HFFc6 (cell line): ENCODE measurements at places on chromosomes 2 and 18. TPM values are rescaled to one million over a fixed set of nuclear protein-coding genes. Genes with fewer than 3 reads are reported as not detected.

Gene SLC5A7
- not detected in 3 replicates for total RNA-seq

Gene G6PC2
- not detected in 2 replicates for total RNA-seq

Gene CXCR1
- total RNA-seq, result not detected in 2 replicates

Gene LRRTM1
- not detected in 3 replicates for total RNA-seq

DNA sequence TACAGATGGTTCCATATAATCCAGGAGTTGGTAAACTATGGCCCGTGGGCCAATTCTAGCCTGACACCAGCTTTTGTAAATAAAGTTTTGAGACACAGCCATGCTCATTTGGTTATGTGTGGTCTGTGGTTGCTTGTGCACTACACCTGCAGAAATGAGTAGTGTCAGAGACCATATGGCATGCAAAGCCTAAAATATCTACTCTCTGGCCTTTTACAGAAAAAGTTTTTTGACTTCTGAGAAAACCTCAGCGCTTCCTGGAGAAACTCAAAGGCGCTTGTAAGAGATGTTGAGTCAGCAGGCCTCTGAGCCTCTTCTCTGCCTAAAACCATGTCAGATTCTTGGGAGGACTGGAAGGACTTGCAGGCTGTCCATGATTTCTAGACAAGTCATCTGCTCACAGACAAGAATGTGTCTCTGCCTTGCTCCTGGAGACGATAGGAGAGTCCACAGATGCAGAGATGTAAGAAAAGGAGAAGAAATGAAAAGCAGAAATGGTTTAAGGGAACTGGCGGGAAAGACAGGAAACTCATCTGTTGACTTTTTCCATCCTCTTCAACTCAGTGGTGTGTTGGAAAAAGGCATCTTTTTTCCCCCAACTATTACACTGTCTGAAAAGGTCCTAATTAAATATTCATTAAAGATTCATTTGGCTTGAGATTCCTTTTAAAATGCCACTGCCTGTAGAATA, 5.2 kb downstream of the TTC39C start:
- H3K4me3 ChIP-seq, result no peak overlapping the region
- DNase-seq, result no peak
- no peaks in the 10 kb centered on the region; the same call in 1 of the 2 replicates for H3K27me3 ChIP-seq
- H3K36me3 ChIP-seq, result peaks cover 10% of the 10 kb centered on the region

- H3K4me3 ChIP-seq, result no peak overlapping the region
- DNase-seq, result no peak
- no peaks in the 10 kb centered on the region for H3K36me3 ChIP-seq
- H3K4me1 ChIP-seq, result no peaks in the 10 kb centered on the region
Measured at GRCh38 chr2:5777131-5777535, 84.9 kb downstream of the SOX11 start.

DNA sequence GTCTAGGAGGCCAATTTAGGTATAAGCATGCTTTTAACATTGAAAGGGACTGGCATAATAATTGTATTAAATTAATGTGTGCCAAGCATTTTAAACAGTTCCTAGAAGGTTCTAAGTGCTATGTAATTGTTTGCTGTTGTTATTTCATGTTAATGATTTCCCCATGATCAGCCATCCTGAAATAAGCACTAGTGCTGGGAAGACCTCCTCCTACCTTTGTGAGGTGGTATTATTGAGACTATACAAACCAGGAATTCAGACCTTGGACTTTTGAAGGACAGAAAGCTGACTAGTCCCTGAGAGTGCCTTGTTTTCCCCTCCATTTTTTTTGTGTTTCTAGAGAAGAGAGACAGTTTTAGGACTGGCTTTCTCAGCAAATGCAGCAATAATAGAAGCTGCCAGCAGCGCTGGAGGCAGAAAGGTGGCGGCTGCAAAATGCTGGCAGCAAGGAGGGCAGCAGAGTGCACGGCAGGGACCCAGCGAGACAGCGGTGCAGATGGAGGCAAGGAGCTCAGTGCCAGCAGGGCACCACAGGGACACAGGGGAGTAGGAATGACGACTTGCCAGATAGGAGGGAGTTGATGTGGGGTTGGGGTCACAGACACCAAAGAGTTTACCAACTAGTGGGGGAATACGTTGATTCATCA, 25.3 kb downstream of the NABP1 start:
- peaks cover 19% of the 10 kb centered on the region for H3K27me3 ChIP-seq
- peaks cover 26% of the 10 kb centered on the region for H3K36me3 ChIP-seq
- H3K4me1 ChIP-seq, result peaks cover 14% of the 10 kb centered on the region
- no peak for DNase-seq
- no peak overlapping the region for H3K27ac ChIP-seq
- no peak overlapping the region for H3K4me3 ChIP-seq

GRCh38 chr2:104262714-104263113, 591.2 kb upstream of the POU3F3 start:
- no peak for DNase-seq
- no peak overlapping the region for H3K4me3 ChIP-seq
- no peaks in the 10 kb centered on the region for H3K4me1 ChIP-seq
- peaks cover 21% of the 10 kb centered on the region for H3K36me3 ChIP-seq

GRCh38 chr2:75456111-75456510, 104.6 kb downstream of the EVA1A start:
- H3K36me3 ChIP-seq, result no peaks in the 10 kb centered on the region
- H3K4me1 ChIP-seq, result peaks cover 8% of the 10 kb centered on the region
- DNase-seq, result no peak
- no peak overlapping the region for H3K27ac ChIP-seq
- peaks cover 13% of the 10 kb centered on the region for H3K27me3 ChIP-seq

DNA sequence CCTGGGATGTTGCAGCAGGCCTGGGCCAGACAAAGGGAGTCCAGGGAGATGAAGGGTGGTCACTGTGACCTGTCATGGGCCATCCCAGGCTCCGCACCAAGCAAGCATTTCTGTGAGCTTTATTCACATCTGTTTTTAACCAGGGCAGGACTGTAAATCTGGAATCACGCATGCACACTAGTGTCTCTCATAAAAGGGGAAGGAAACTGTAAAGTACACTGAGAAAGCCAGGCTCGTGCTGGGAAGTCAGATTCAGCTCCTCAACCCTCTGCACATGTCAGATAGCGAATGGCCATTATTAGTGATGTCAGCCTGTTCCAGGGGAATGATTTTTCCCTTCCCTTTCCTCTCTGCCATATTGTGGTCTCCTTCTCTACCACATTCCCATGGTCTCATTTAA, 818.6 kb upstream of the RAB6C start:
- H3K36me3 ChIP-seq, result peaks cover 5% of the 10 kb centered on the region
- H3K27ac ChIP-seq, result no peak overlapping the region
- DNase-seq, result no peak
- H3K4me3 ChIP-seq, result no peak overlapping the region

DNA sequence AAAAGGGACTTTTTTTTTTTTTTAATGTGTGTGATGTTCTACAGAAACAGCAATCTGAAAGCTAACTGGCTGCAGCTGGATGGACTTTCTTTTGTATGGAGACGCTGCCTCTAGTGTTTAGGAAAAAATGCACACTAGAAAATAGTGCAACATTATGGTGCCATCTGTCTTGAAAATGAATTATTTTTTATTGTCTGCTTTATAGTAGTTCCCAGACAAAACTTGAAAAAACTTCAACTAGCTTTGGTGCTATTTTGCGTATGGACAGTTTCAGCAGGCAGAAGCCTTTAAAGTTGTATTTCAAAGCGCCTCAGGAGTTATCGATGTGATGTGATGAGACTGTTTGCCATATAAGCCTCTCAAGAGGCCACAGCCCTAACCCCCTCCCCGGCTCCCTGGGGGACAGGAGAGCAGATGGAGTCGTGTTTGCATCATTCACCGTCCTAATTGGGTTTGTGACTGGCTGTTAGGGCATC, 86.9 kb downstream of the LTBP1 start:
- peaks cover 37% of the 10 kb centered on the region for H3K4me1 ChIP-seq
- peaks cover 1% of the 10 kb centered on the region; the same call in 1 of the 2 replicates for H3K27me3 ChIP-seq
- H3K36me3 ChIP-seq, result no peaks in the 10 kb centered on the region
- peak overlapping the region; percentile 82 for H3K4me3 ChIP-seq

GRCh38 chr2:8277921-8278571, 403.8 kb upstream of the ID2 start:
- no peak overlapping the region for H3K4me3 ChIP-seq
- no peak for DNase-seq
- H3K36me3 ChIP-seq, result no peaks in the 10 kb centered on the region
- H3K4me1 ChIP-seq, result no peaks in the 10 kb centered on the region

DNA sequence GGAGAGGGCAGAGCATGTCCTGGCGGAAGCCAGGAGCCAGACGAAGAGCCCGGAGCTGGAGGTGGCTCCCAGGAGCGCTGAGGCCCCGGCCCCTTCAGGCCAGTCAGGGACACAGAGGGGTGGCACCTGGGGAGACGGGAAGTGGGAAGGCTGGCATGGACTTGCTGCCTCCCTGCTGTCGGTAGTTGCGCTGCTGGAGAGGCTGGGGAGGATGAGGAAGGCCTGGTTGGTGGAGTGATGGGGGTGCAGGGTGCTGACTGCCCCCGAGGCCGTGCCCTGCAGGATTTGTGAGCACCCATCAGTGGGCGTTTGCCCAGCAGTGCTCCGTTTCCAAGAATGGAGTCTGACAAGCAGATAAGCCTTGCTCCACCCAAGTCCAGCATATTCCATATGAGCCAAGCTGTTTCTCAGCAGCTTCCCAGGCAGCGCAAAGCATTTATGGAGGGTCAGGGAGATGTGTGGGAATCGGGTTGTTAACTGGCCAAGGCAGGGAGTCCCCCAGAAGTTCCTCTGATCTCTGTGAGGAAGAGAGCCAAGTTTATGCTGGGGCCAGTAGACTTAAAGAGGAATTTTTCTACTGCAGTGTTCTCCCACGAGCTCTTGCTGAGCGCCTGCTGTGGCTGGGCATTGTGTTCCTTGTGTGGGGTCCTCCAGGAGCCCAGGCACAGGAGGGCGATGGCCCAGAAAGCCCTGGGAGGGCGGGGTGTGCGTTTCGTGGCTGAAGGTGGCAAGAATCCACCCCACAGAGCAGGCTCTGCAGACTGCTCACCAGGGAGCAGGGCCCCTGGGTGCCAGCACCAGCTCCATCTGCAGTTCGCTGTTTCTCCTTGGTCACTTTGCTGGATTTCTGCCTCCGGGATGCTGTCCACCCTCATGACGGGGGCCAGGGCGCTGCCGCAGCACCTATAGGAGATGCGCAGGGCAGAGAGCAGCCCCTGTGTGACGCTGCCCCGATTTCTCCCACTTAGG, 250.2 kb downstream of the ALPK2 start:
- H3K4me1 ChIP-seq, result peaks cover 18% of the 10 kb centered on the region
- H3K27ac ChIP-seq, result no peak overlapping the region
- H3K27me3 ChIP-seq, result peaks cover 4% of the 10 kb centered on the region

GRCh38 chr2:120587279-120587996, 148.2 kb upstream of the GLI2 start:
- peaks cover 13% of the 10 kb centered on the region for H3K27me3 ChIP-seq
- no peak overlapping the region for H3K27ac ChIP-seq
- peaks cover 42% of the 10 kb centered on the region for H3K4me1 ChIP-seq
- peaks cover 36% of the 10 kb centered on the region for H3K36me3 ChIP-seq

GRCh38 chr18:6885006-6885481, 155.5 kb downstream of the ARHGAP28 start:
- H3K4me1 ChIP-seq, result peaks cover 5% of the 10 kb centered on the region; the same call in 1 of the 2 replicates
- peak overlapping the region; percentile 45; the same call in 1 of the 2 replicates for H3K4me3 ChIP-seq
- H3K36me3 ChIP-seq, result no peaks in the 10 kb centered on the region
- H3K27ac ChIP-seq, result no peak overlapping the region

GRCh38 chr2:120430501-120430830, 84.5 kb downstream of the INHBB start:
- no peaks in the 10 kb centered on the region for H3K4me1 ChIP-seq
- H3K27ac ChIP-seq, result no peak overlapping the region
- peaks cover 38% of the 10 kb centered on the region for H3K27me3 ChIP-seq
- no peaks in the 10 kb centered on the region for H3K36me3 ChIP-seq
- no peak overlapping the region for H3K4me3 ChIP-seq

GRCh38 chr2:221541131-221541735, 30.9 kb downstream of the EPHA4 start:
- H3K27me3 ChIP-seq, result peaks cover 3% of the 10 kb centered on the region; the same call in 1 of the 2 replicates
- no peak for DNase-seq
- no peak overlapping the region for H3K27ac ChIP-seq
- H3K4me3 ChIP-seq, result no peak overlapping the region
- peaks cover 11% of the 10 kb centered on the region for H3K36me3 ChIP-seq
- peaks cover 20% of the 10 kb centered on the region for H3K4me1 ChIP-seq

- no peaks in the 10 kb centered on the region for H3K4me1 ChIP-seq
- H3K27ac ChIP-seq, result no peak overlapping the region
- H3K27me3 ChIP-seq, result no peaks in the 10 kb centered on the region; the same call in 1 of the 2 replicates
- DNase-seq, result no peak
Measured at GRCh38 chr18:6118080-6118479, 222.8 kb upstream of the TMEM200C start.

- H3K4me3 ChIP-seq, result no peak overlapping the region
- H3K27ac ChIP-seq, result no peak overlapping the region
- H3K36me3 ChIP-seq, result no peaks in the 10 kb centered on the region
- peaks cover 23% of the 10 kb centered on the region; the same call in 1 of the 2 replicates for H3K4me1 ChIP-seq
- no peak for DNase-seq
Measured at GRCh38 chr2:137968477-137969417, 4.5 kb downstream of the HNMT start.

DNA sequence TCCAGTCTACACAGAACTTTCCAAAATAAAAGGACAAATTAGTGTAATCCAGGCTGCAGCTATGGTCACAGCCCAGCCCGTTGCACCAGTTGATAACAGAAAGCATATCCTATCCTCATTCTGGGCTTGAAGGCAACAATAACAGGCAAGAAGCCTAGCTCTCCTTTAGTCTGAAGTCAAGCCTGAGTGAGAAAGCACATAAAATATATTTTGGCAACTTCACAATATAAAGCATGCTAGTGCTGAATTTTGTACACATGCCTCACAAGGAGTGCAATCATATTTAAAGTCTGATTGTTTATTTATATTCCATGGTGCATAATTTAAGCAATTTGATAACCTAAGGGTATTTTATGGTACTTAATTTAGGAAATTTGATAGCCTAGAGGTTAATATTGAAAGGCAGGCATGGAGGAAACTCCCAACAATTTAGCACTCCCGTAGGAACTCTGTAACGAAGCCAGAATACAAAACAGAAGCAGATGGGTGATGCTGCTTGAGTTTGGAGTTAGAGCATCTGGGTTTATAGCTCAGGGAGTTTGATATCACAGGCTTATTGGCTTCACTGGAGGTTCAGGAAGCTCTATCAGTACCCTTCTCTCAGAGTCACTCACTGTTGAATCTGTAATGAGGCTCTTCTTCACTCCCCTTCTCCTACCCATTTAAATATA, 1199.1 kb upstream of the GYPC start:
- H3K27me3 ChIP-seq, result no peaks in the 10 kb centered on the region
- no peaks in the 10 kb centered on the region for H3K4me1 ChIP-seq
- H3K4me3 ChIP-seq, result no peak overlapping the region
- no peak overlapping the region for H3K27ac ChIP-seq
- no peak for DNase-seq
- H3K36me3 ChIP-seq, result no peaks in the 10 kb centered on the region

- H3K4me1 ChIP-seq, result peaks cover 79% of the 10 kb centered on the region
- no peaks in the 10 kb centered on the region for H3K36me3 ChIP-seq
- peak overlapping the region; percentile 99 for H3K27ac ChIP-seq
- H3K4me3 ChIP-seq, result peak overlapping the region; percentile 59; the same call in 1 of the 2 replicates
- peaks cover 5% of the 10 kb centered on the region for H3K27me3 ChIP-seq
- peak; percentile 72 for DNase-seq
Measured at GRCh38 chr2:43082111-43082894, 144.1 kb downstream of the ZFP36L2 start.

GRCh38 chr18:74775239-74775638, 177.6 kb downstream of the ZNF407 start:
- peak overlapping the region; percentile 69 for H3K27ac ChIP-seq
- H3K4me1 ChIP-seq, result peaks cover 26% of the 10 kb centered on the region
- H3K4me3 ChIP-seq, result no peak overlapping the region
- peak; percentile 49 for DNase-seq
